Gastrocnemius medialis (tissue), 4 donors: ENCODE measurements at places on chromosomes 16 and 17. TPM values are rescaled to one million over a fixed set of nuclear protein-coding genes. Genes with fewer than 3 reads are reported as not detected.
A peak's percentile ranks its signal among the peaks of the same experiment; 100 is the strongest.

Gene TP53TG3C
- not detected for total RNA-seq

Gene LDAF1
- total RNA-seq = 70.0 TPM

Gene DNAH3
- 0.25 TPM for total RNA-seq

Gene CDH15
- total RNA-seq = 52.6 TPM

Gene MEIOB
- not detected for total RNA-seq

GRCh38 chr17:21525464-21526130 lies 149.4 kb downstream of the KCNJ12 start:
- DNase-seq = no peak
- H3K4me3 ChIP-seq = no peak overlapping the region
- H3K36me3 ChIP-seq = no peaks in the 10 kb centered on the region
- H3K27me3 ChIP-seq = no peaks in the 10 kb centered on the region
- H3K27ac ChIP-seq = peak overlapping the region; percentile 78

DNA sequence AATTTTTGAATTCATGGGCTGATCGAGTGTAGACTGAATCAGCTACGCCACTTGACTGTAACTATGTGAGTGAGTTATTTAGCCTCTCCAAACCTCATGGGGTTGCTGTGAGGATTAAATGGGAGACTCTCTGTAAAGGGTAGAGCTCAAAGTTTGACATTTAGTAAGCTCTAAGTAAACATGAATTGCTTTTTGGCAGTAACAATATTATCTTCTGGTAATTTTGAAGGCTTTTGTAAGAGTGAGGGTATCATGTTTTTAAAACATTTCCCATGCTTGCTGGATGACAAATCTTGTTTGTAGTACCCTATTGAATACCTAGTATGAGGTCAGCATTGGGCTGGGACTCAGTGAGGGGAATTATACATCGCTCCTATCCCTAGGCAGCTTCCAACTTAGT lies 35.3 kb downstream of the MRTFB start:
- no peak for DNase-seq
- no peak overlapping the region for H3K4me3 ChIP-seq
- H3K27ac ChIP-seq = peak overlapping the region; percentile 80
- no peaks in the 10 kb centered on the region for H3K36me3 ChIP-seq

GRCh38 chr16:73225983-73226382 lies 178.1 kb upstream of the ZFHX3 start:
- no peaks in the 10 kb centered on the region for H3K36me3 ChIP-seq
- no peak overlapping the region for H3K27ac ChIP-seq
- no peaks in the 10 kb centered on the region for H3K4me1 ChIP-seq
- no peaks in the 10 kb centered on the region for H3K27me3 ChIP-seq

DNA sequence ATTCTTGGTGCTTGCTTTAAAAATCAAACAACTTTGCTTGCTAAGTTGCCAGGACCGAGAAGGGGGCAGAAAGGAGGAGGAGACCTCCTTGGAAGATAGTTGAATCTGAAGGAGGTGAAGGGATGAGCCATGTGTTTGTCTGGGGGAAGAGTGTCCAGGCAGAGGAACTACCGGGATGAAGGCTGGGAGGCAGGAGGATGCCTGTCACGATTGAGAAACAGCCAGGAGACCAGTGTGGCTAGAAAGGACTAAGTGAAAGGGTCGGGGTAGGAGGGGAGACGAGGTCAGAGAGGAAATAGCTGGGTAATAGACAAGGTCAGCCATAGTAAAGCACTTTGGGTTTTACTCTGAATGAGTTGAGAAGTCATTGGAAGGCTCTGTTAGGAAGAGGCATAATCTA lies 38.9 kb upstream of the CSNK2A2 start:
- H3K4me3 ChIP-seq = no peak overlapping the region
- no peak for DNase-seq
- H3K36me3 ChIP-seq = no peaks in the 10 kb centered on the region
- no peaks in the 10 kb centered on the region for H3K4me1 ChIP-seq
- no peak overlapping the region for H3K27ac ChIP-seq

DNA sequence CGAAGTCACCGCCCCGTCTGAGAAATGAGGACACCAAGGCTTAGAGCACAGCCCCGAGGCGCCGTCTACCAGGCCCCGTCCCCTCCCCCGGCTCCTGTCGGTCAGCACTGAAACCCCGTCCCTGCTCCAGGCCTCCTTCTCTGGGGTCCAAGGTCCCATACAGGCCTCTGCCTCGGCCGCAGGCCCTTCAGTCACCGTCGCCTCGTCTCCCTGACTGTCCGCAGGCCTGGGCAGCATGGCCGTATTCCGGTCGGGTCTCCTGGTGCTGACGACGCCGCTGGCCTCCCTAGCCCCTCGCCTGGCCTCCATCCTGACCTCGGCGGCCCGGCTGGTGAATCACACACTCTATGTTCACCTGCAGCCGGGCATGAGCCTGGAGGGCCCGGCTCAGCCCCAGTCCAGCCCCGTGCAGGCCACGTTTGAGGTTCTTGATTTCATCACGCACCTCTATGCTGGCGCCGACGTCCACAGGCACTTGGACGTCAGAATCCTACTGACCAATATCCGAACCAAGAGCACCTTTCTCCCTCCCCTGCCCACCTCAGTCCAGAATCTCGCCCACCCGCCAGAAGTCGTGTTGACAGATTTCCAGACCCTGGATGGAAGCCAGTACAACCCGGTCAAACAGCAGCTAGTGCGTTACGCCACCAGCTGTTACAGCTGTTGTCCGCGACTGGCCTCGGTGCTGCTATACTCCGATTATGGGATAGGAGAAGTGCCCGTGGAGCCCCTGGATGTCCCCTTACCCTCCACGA lies 617 bp downstream of the COASY start:
- peaks cover 20% of the 10 kb centered on the region for H3K36me3 ChIP-seq
- H3K4me1 ChIP-seq = peaks cover 28% of the 10 kb centered on the region
- H3K27me3 ChIP-seq = no peaks in the 10 kb centered on the region
- H3K27ac ChIP-seq = peak overlapping the region; percentile 89
- no peak for DNase-seq
- peak overlapping the region; percentile 93 for H3K4me3 ChIP-seq

DNA sequence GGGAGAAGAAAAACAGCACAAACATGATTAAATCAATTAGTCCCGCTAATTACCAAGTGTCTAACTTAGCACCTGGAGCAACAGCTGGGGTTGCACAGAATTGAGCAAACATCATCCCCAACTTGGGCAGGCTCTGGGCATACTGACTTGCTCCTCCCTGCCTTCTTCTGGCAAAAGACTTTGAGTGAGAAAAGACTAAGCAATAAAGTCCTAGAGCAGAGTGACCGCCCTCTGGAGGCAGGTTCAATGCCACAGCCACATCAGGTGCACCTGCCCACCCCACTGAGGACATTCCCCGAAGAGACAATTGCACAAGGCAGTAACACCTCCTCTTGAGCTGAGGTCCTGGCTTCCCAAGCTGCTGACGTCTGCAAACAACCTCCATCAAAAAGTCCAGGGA lies 358.3 kb downstream of the SOX9 start:
- H3K27me3 ChIP-seq = peaks cover 7% of the 10 kb centered on the region
- H3K4me3 ChIP-seq = no peak overlapping the region
